Erythroblast (primary cell): ENCODE measurements at places on chromosomes 12 and 14.
A peak's percentile ranks its signal among the peaks of the same experiment; 100 is the strongest.

- DNase-seq = peak; percentile 44
Measured at GRCh38 chr12:122086641-122087285, 8.2 kb downstream of the MLXIP start.

DNA sequence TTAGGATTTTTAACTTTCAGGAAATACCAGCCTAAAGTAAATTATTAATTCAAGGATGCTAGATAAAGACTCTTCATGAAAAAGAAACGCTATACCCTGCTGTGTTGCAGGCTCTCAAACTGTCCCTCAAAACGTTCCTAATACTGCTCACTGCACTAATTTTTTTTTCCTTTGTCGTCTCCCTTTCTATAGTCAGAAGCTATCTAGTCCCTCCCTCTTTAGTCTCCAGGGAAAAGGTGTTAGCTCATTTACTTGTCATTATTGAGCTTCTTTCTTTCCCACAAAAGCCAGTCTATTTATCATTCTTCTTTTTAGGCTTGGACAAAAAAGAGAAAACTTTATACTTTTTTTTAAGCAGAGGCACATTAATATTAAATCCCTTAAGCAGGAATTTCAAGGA, 30.3 kb upstream of the INSM2 start:
- no peak for DNase-seq

DNA sequence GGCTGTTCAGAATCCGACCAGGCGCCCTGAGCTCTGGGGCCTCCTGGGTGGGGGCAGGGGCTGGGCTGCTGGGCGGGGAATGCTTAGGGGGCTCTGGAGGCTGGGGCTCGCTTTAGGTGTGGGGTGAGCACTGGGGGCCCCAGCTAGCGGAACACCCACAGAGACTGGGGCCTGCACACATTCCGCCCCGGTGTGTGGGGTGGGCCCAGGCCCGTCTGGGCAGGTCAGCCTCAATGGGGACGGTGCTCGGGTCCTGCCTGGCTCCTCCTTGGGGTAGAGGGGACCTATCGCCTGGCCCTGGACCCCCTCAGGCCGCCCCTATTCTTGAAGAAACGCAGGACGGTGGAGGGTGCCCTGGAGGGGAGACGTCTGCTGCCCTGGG, 364.8 kb downstream of the TMEM121 start:
- no peak for DNase-seq

DNA sequence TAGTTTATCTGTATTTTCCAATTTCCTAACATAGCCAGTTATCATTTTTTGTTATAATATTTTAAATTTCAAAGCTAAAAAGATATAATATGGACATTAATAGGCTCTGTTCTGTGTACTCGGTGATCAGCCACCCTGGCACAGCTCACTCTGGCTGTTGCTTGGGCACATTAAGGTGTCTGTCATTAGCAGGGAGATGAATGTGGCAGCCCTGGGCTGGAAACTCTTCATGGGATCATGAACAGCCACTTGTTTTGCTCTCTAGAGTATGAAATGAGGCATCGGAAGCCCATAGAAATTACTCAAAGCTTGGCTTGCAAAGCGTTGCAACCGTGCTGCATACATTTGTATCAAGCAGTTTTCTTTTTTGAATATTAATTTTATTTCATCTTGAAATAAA, 233.2 kb downstream of the DACT1 start:
- DNase-seq = no peak

DNA sequence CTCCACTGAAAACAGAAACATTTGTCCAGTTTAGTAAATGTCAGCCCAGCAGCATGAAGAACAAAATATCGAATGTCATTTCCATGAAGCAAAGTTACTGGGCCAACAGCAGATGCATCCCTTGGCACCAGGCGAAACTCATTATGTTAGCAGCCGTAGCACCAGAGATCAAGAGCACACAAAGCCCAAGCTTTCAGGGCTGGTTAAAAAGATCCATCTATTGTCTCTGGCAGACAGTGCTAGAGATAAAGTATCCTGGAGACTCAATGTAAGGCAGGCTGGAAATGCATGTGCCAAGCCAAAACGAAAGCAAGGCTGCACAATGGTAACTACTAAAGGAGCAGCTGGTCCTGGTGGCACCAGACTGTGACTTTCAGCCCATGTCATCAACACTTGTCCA, 120.3 kb upstream of the PLEKHG7 start:
- DNase-seq = no peak

GRCh38 chr12:76702946-76703345, 61.0 kb upstream of the ZDHHC17 start:
- no peak for DNase-seq

DNA sequence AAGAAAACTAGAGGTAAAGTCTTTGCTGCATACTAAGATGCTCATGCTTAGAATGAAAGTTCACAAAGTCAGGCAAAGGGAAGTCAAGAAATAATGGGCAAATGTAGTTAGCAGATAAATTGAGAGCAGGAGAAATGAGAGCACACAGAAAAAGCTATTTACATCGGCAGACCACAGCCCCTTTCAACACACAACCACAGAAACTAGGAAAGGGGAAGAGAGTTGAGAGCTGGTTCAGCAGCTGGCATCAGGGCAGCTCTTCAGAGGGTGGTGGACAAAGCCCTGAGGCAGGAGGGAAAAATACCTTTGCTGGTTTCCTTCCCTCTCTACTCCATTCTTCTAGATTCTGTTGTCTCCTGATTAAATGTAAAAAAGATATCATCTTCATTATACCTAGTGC, 95.4 kb upstream of the ANO4 start:
- DNase-seq = no peak

DNA sequence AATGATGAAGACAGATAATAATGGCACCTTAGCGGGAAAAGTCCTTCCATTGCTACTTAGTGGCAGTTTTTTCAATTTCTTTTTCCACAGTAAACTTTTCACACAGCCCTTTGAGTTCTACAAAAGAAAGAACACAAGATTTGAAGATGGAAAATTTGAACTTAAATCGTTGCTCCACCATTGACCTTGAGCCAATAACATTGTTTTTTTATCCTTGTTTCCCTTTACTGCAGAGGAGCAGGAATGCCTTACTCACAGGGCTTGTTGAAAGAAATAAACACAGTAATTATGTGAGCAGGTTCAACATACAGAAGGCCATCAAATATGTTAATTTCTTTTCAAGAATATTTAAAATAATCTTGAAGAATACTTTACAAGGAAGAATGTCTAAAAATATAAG, 181.5 kb upstream of the KRR1 start:
- DNase-seq = no peak

DNA sequence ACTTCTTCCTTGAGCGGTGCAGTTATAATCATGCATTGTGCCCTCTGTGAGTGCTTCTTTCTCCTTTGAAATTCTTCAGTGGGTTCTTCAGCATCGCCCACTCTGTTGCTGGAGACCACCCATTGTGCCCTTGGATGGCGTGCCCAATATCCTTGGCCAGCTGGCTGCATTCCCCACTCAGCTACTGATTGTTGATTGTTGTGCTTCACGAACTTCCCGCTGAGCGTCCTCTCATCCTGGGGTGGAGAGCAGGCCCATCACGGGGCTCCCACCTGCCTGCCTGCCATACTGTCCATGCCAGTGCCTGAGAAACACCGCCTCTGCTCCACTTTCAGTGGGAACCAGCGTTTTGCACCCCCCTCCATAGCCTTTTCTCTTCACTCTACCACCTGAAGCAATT, 8.6 kb upstream of the SSTR1 start:
- DNase-seq = no peak

- DNase-seq = no peak
Measured at GRCh38 chr14:99318091-99318958, 46.3 kb upstream of the BCL11B start.

GRCh38 chr12:108768591-108769500, 37.5 kb upstream of the CORO1C start:
- peak; percentile 23 for DNase-seq

DNA sequence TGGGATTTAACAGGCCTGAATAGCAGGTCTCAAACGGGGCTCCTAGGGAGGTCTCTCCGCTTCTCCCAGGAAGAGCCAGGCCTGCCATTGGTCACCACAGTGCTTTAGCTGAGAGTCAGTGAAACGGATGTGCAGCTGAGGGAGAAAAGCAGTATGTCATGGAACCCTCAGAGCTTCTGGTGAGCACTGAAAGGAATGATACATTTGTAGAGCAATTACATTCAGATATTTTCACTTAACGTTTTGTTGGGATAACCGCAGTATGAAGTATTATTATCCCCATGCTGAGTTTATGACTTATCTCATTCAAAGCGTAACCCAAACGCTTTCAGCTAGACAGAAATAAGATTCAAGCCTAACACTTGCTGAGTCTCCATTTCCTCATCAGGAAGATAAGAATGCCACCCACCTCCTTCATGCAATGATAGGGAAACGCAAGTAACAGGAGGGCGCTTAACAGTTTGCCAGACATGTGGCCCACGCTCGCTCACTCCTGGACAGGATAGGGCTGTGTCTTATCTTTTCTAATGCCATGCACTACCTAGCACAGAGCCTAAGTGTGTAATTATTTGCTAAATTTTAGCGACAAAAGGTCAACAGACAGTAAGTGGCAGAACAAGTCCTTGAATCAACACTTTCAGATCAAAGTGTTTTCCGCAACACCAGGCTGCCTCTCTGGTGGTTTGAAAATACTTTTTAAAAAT, 28.2 kb downstream of the DAD1 start:
- DNase-seq = peak; percentile 84

DNA sequence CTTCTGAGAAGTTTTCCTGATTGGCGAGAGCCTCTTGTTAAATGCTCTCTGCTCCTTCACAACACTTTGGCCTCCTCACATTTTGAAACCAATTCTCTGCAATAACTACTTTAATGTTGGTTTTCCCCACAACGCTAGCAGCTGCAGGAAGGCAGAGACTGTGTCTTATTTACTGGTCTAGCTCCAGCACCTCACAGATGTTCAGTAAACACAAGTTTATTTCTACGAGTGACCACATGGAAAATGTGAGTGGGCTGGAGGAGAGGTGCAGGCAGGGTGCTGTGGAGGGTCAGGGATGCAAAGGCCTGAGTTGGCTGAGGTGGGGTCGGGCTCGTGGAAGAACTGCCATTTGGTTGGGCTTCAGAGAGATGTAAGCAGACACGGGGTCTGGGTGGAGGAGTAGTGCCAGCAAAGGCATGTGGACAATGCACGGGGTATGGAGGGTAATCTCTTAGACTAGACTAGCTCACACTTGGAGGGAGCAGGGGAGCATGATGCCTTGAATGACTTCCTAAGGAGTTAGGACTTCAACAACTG, 117.4 kb upstream of the RTL1 start:
- DNase-seq = no peak

GRCh38 chr14:84535484-84535883, 994.5 kb upstream of the FLRT2 start:
- DNase-seq = no peak

DNA sequence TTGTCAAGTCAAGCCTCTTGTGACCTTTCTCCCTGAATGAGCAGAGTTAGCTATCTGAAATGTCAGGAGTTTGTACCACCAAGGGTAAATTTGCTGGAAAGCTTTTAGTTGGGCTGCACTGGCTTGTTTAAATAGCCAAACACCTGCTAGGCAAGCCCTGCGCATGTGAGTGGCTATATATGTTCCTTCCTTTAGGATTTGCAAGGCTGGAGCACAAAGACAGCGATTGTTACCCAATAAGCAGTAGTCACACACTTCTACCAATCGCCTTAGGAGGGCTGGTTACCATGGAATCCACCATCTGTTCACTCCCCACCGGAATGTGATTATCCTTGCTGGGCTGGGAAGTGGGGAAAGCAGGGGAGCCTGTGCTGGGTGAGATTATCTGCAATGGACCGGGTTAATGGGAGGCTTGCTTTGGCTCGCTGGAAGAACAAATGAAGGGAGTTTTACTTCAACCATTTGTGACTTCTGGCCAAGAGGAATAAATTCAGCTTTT, 102.5 kb downstream of the FGD4 start:
- DNase-seq = no peak

- DNase-seq = no peak
Measured at GRCh38 chr12:1776170-1776921, 44.0 kb upstream of the LRTM2 start.

DNA sequence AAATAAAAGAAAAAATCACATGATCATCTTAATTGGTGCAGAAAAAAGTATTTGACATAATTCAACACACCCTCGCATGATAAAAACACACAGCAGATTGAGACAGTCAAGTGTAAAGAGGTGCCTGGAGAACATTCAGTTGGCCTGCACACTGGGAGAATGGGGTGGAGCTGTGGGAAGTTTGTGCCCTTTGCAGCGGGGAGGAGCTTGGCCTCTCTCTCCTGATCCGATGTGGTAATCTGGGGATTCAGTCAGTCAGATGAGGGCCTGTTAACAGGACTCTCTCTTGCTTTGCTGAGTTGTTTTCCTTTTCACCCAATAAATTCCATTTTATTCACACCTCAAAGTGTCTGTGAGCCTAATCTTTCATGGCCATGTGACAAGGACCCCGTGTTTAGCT, 5.9 kb downstream of the SERPINA6 start:
- DNase-seq = no peak

GRCh38 chr14:22973217-22974032, 8.9 kb downstream of the AJUBA start:
- peak; percentile 76 for DNase-seq

DNA sequence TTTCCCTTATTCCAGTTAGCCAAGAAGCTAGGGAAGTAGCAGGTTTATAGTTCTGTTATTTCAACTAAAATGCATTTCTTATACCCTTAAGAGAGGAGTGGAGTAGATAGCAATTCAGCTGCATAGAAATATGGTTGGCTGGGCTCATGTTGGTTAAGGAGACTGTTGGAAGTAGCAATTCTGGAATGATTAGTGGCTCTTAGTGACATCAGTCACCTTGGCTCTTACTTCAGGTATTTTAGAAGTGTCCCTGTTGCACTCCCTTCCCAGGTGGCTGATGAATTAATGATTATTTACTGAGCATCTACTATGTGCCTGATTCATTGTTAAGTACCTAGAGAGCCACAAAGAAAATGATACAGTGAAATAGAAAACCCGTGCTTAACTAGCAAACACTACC, 128.1 kb downstream of the MGST1 start:
- no peak for DNase-seq

GRCh38 chr14:76083796-76084765, 67.6 kb upstream of the GPATCH2L start:
- DNase-seq = no peak

DNA sequence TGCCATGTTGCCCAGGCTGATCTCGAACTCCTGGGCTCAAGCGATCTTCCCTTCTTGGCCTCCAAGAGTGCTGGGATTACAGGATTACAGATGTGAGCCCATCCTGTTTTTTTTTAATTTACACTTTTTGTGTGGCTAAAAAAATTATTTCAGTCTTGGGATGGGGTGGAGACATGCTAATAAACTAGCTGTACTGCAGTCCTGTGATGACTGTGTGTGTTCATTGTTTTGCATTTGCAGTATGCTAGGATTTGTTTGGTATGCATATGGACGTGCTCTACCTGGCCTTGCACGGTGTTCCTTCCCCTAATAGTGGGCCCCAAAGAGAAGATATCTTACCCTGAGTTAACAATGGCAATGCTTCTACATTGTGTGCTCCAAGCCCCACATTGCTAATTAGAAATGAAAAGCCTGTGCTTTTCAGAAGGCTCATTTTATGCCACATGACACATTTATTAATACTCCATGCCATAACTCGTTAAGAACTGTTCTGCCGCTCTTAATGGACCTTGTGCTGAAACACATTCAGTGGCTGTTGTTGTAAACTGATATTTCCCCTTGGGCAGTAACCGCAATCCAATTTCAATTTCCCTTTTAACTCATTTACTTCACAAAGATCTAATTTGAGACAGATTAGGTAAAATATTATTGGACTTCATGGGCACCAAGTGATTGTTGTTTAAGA, 86.4 kb downstream of the SCN8A start:
- DNase-seq = no peak
